Stimulated activated CD4-positive, alpha-beta T cell treated with anti-CD3 and anti-CD28 coated beads, Interleukin-2, amount 100 ng/mL, for 48 hours (primary cell): ENCODE measurements at places on chromosomes 7 and 10.

DNA sequence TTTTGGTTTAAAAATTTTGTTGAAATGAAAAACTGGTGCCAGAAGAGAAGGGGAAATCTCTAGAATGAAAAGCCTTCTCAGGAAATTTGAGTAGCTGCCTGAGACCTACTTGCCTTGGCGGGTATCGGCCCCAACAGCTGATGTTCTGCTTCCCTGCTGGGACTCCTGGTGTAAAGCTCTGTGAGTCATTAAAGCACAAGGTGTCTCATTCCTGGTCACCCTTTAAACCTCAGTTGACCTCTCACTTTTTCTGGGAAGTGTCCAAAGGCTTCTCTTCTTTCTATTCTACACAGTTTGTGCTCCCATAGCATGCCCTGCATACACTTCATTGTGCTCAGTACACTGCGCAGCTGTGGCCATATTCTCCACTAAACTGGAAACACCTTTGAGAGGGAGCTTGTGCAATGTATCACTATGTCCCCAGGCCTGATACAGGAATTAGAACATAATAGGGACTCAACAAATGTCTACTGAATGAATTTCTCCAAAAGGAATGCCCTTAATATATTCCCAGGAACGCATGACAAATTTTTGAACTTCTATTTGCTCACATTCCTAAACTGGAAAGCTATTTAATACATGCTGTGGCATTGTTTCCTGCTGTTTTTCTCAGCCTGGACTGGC lies 303.9 kb downstream of the SDHAF3 start:
- DNase-seq, result no peak

DNA sequence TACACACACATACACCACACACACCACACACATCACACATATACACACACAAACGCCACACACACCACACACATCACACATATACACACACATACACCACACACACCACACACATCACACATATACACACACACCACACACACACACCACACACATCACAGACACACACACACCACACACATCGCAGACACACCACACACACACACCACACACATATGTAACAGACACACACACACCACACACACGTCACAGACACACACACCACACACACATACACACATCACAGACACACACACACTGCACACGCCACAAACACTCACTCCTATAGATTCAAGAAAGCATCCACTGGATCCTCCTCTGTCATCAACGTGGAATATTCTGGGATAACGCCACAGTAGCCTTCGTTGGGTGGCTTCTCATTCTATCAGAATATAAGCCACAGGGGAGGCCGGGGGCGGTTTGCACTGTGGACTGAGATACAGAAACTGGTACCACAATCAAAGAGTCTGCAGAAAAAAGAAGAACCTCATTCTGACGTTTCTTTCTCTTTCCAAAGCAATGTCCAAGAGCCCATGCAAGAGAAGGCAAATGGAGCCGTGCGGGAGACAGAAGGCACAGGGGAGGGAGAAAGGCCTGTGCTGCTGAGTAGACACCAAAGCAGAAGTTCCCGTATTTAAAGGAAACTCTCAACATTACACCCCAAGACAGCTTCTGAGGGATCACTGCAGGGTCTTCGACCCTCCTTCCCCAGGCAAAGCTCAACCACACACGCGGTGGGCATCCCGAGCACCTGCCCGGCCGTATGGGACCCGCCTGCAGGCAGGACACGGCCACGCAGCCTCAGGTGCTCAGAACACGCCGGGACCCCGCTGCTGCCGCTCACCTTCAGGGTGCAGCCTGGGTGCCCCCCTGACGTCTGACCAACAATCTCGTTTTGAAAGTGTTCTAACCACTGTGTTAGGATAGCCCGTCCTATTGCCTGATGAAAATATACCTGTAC lies 321.2 kb downstream of the DNAJB6 start:
- no peak for DNase-seq

- DNase-seq, result no peak
Observed at GRCh38 chr10:126283307-126283706, 105.0 kb downstream of the ADAM12 start.

DNA sequence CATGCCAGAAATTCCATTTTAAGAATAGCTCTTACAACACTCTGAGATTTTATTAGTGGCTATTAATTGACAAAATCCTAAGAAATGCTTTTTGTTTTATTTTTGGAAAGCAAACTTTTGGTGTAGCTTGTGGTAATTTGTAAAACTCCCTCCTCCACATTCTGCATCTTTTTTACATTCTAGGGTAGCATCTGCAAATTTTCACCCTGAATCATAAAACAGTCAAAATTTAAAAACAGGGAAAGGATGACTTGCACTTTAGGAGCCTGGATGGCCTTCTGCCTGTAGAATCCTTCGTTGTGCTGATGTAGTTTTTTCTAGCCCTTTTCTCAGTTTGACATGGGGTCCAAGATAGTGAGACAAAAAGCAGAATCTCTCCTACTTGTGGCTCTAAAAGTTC lies 316.1 kb downstream of the ADRA2A start:
- no peak for DNase-seq

- no peak for DNase-seq
Observed at GRCh38 chr10:15897287-15897686, 37.0 kb upstream of the MINDY3 start.

DNA sequence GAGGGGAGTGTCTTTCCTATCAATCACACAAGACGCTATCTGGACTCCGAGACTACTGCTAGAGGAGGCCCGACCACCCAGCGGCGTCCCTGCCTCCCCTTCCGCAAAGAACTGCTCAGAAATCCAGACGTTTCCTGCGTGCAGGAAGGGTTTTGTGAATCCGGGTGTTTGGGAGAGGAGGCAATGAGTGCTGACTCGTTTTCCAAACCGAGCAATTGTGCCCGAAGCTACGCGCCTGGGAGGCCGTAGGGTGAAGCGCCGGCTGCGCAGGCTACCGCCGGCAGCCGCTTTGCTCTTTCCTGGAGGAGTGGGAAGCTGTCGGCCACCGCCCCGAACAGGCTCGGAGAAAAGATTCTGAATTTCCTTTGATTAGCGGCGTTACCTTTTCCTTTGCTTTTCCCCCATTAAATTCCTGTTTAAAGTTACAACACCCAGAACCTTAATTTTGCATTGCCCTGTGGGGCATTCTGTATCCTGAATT lies 5.3 kb downstream of the VAX1 start:
- DNase-seq, result no peak

- DNase-seq, result no peak
Observed at GRCh38 chr7:115475206-115475605, 553.3 kb downstream of the MDFIC start.

DNA sequence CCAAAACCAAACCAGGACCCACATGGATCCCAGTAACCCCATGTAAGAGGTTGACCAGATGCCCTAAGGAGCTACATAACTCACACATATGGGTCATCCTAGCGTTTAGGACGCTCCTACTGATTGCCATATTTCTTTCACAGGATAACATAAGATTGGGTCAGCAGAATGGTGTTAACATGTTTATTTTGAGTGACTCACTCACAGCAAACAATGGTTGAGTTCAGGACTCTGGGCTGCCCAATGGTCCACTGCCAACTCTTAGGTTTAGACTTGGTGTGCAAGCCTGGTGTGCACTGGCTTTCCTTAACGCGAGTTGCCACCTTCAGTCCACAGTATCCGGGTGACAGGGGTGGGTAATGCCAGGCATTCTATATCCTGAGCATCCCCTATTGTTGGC lies 211.5 kb downstream of the GPAM start:
- no peak for DNase-seq
